ENCODE measurements at places on chromosomes 2 and 18.
A peak's percentile ranks its signal among the peaks of the same experiment; 100 is the strongest.

DNA sequence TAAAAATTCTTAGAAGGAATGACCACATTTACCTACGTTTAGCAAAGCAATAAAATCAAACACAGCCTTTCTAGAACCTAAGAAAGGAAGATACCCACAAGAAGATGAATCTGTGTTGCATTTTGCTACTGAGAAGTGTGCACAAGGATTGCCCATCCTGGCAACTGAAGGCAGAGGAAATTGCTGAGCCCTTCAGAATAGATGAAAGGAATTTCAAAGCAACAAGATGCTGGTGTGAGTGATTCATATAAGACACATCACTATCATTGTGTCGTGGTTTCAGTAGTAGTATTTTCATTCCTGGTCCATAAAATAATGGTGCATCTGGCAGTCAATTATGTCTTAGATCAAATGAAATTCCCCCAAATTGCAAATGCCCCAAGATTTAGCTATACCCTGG is 48.4 kb upstream of the ANKRD44 start:
- no peak for ATAC-seq

GRCh38 chr2:16728351-16729136 is 62.9 kb upstream of the CYRIA start:
- no peak for ATAC-seq

DNA sequence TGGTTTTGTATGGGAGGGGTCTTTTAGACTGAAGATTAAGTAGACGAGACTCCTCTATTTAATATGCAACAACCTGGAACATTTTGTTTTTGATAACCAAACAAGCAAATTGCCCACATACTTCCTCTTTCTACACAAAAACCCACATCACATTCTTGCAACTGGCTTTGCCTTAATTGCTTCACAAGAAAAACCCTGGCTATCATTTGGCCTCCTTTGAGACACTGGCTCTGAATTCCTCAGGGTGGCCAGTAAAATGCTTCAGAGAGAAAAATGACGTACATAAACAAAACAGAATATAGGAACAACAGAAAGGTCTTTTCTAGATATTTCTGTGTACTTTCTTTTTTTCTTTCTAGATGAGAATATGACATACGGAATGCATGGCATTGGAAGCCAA is 103.0 kb downstream of the TRIB2 start:
- no peak for ATAC-seq

GRCh38 chr2:104889291-104889959 is 35.5 kb downstream of the POU3F3 start:
- no peak for ATAC-seq

- ATAC-seq, result no peak
Observed at GRCh38 chr2:79447463-79447862, 65.4 kb upstream of the CTNNA2 start.

DNA sequence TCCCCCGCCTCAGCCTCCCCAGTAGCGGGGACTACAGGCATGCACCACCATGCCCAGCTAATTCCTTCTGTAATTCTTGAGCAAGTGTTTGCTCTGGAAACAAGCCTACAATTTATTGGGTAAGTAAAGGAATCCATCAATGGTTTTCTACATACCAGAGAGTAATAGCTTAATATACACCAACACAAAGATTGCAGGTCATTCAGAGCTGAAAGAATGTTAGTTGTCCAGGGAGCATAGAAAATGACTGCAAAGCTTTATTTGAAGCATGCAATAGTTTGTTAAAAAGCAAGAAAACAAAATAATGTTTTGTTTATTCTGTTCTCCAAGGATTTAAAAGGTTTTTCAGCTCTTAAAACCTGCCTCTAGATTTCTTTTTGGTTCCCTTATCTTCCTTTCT is 5.6 kb downstream of the IDH1 start:
- no peak for ATAC-seq

DNA sequence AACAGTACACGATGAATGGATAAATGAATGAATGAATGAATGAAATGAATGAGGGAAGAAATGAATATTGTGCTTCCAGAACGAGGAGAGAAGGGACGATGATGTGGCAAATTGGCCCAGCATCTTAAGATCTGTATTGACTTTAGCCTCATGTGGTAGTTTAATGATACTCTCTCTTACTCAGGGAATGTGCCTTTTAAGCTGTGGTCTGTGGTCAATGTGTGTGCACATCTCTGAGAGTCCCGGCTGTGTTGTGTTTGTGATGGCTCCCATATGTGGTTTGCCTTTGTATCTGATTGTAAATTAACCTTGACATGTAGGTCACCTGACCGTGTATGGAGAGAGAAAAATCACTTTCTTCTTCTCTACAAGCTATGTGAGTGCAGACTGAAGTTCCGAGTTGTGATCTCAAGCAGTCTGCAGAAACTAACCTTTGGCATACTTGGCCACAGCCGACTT is 91.2 kb downstream of the NEDD4L start:
- no peak for ATAC-seq

DNA sequence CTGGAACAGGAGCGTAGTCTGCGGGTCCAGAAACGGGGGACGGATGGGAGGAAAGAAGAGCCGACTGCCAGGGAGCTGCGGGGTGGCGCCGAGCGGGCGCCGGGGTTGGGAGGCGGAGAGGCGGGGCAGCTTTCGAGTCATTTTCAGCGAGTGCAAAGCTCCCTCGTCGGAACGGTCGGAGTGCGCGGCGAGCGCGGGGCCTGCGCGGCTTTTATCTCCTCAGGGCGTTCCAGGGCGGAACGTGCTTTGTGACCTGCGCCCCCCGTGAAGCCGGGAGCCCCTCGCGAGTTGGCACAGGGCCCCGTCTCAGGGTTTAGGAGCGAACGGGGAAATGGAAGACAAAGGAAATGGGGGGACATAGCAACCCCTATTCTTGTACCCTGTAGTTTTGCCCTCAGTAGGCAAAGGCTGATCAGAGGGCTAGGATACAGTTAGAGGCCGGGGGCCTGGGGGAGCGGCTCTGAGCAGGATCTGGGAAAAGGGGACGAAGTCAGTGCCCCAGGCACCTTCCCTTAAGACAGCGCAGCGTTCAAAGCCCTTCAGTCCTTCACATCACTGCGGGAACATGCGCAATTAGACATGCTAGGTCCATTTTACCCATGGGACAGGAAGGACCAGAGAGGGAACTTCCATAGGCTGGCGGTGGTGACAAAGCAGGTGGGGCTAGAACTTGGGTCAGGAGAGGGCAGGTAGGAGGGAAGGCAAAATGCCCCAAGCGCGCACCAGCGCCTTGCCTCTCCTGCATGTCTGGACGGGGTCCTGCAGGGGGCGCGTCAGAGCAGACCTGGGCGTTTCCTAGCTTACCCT is 60.1 kb upstream of the IL1RL1 start:
- peak; percentile 77 for ATAC-seq

GRCh38 chr2:241803387-241804325 is 5.3 kb upstream of the NEU4 start:
- peak; percentile 65 for ATAC-seq

DNA sequence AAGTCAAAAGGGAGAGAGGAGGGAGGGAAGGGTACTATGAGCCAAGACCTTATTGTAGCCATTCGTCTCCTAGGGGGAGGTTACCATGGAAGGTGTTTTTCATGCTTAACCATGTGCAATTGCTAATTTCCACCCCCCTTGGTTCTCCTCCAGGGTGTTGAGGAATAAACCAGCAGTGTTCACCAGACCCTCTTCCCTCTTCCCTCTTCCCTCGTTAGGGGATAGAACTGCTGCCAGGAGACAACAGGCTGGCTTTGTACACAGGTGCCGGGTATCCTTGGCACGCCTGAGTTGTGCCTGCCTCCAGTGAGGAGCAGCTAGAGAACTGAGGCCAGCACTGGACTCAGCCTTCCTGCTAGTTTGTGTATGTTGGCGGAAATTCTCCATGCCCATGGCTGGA is 41.1 kb upstream of the ARL5A start:
- no peak for ATAC-seq

DNA sequence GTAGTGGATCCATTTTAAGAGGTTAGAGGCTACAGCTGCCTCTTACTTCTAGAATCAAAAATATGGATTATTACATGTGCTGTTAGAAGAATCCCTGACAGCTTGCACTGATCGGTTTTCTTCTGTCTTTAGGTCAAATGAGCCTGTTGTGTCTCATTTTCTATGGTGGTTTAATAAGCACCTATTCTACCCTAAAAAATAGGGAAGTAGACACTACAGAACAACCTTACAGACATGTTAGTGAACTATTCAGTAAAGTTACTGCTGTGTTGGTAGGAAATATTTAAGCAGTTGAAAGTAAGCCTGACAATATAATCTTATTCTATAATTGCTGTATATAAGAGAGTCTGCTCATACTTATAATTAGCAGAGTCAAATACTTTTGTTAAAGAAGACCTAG is 168.5 kb upstream of the NOSTRIN start:
- no peak for ATAC-seq

DNA sequence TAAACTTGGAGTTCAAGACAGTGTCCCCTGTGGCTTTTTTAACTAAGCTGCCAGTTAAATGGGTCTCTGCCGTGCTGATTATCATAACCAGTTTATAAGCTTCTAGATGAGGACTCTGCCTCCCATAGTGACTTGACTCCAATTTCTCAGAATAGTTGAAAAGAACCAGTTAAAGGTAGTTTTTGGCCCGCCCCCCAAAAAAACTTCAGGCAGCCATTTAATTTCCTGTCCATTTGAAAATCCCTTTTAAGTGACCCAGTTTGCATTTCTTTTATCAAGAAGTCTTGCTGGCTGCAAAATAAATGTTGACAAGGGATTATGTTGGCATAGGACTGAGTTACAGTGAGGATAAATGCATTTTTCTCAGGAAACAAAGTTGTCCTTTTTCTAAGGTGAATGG is 2.3 kb downstream of the SLC20A1 start:
- no peak for ATAC-seq

DNA sequence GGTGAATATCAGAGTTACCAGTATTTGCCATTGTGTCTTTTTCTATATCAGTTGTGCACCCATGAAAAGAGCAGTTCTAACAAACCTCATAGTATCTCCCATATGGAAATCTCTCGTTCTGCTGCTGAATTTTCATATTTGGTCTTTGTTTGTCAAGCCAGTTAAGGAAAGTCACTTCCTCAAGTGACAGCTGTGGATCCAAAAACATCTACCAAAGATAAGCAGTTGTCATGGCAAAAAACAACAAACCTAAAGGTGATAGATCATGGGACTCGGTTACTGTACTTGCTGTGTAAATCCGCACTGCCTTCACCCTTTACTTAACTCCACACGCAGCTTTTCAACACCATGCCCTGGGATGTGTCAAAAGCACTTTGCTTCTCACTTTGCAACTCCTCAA is 17.3 kb downstream of the BMP10 start:
- no peak for ATAC-seq

- no peak for ATAC-seq
Observed at GRCh38 chr2:84938194-84938879, 32.6 kb upstream of the KCMF1 start.

DNA sequence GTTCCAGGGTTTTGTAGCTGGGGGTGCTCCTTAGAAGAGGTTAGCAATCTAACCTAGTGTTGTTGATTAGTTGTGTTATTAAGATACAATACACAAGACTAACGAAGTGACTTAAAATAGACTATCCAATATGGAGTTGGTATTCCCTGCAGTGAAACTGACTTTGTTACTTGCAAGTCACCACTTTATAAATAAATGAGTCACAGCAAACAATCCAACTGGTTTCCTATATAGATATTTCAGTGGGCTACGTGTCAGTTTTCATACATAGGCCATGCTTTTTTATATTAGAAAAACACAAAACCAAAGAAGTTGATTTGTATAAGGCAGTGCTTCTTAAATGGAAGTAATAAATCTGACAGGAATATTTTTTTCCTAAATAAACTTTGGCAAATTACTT is 274.0 kb downstream of the CAMKMT start:
- no peak for ATAC-seq

DNA sequence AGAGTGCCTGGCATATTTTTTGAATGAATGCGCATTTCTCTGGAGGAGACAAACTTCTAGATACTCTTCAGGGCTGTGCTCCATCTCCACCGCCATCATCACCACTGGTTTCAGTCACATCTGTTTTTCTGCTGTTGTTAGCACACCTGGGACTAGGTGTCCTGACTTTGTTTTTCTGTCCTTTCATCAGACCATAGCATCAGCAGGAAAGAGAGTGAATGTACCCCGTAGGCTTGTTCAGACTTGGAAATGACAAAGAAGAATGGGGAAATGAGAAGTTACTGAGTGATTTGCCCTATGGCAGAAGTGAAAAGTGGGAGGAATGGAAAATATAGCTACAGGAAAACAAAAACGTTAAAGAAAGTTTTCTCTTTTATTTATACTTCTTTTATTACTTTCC is 965.2 kb upstream of the FANCL start:
- ATAC-seq, result no peak

DNA sequence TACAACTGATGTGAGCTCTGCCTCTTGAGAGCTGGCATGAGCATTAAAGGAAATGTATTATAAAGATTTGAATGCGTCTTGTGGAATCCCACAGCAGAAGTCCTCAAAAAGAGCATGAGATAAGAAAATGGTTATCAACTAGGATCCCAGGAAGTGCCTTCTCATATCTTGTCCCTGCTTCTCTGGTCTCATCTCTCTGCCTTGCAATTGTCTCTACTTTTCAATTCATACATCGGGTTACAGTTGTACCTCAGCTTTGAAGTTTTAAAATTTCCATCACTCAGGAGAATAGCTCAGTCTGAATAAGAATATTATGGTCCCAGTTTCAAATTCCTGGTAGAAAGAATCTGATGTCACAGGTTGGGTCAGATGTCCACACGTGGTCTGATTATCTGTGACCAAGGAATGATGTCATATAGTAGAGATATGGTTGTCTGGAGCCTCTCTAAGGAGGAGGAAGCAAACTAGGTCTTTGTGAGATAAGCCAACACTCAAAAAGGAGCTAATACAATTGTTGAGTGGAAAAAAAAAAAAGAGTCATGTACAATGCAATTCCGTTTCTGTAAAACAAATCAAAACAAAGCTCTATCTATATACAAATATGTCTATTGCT is 21.7 kb upstream of the CCDC88A start:
- ATAC-seq, result no peak

DNA sequence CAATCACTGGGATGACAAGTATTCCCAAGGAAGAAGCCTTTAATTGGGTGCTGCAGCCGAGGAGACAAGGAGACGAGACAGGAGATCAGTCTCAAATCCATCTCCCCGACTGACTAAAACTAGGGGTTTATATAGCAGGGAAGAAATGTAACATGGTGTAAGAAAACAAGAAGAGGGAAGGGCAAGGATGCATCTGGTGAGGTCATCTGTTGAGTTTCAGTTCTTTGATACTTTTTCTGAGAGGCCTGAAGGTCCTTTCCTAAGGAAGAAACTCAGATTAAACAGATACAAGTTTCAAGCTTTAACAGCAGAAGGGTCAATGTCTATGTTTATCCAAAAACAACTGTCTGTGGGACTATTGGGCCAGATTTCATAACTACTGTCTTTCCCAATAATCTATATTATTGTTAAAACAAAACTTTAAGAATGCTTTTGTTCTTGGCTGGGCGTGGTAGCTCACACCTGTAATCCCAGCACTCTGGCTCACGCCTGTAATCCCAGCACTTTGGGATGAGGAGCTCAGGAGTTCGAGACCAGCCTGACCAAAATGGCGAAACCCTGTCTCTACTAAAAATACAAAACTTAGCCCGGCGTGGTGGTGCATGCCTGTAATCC is 2.5 kb upstream of the PDCL3 start:
- no peak for ATAC-seq
